ENCODE measurements at places on chromosomes 2 and 18. TPM values are rescaled to one million over a fixed set of nuclear protein-coding genes. Genes with fewer than 3 reads are reported as not detected.

- peaks cover 4% of the 10 kb centered on the region for H3K36me3 ChIP-seq
- H3K4me1 ChIP-seq: peaks cover 19% of the 10 kb centered on the region
- H3K27ac ChIP-seq: no peak overlapping the region
- peak overlapping the region; percentile 82 for H3K4me3 ChIP-seq
These were observed 778 bp upstream of the INPP1 start for GRCh38 chr2:190342611-190343010.

DNA sequence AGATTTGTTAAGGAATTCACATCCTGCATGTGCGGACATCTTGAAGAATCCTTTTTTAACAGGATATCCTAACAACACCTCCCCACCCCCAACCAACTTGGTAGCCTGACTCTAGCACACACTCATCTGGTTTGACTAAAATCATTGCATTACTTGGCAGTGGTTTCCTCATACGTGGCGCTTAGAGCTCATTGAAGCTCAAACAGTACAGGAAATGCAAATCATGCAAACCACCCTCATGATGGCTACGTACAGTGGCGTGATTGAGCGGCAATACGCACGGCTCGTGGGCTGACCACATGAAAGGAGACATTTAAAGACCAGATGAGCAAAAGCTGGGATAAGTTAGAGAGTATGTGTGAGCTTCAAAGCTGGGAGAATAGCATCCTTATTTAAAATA is 336.2 kb downstream of the ZEB2 start:
- peak overlapping the region; percentile 94 for H3K27ac ChIP-seq
- H3K27me3 ChIP-seq: no peaks in the 10 kb centered on the region
- peaks cover 49% of the 10 kb centered on the region for H3K4me1 ChIP-seq
- H3K4me3 ChIP-seq: peak overlapping the region; percentile 71

GRCh38 chr18:5817816-5818215 is 77.5 kb downstream of the TMEM200C start:
- H3K4me3 ChIP-seq: no peak overlapping the region
- H3K27ac ChIP-seq: no peak overlapping the region
- H3K4me1 ChIP-seq: no peaks in the 10 kb centered on the region

DNA sequence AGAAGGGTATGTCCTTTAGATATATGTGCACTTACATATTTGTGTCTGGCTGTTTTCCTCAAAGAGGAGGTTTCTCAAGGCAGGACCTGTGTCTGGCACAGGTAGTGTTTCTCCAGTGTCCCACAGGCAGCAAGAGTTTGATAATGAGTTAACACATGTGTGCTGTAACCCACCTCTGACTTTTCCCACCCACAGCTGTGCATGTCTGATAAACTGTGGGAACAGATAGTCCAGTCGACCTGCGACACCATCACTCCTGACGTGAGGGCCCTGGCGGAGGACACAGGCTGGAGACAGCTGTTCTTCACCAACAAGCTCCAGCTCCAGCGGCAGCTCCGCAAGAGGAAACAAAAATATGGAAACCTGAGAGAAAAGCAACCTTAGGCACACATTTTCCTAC is 58.2 kb downstream of the SLC16A14 start:
- no peak overlapping the region for H3K27ac ChIP-seq
- no peaks in the 10 kb centered on the region for H3K36me3 ChIP-seq
- H3K27me3 ChIP-seq: no peaks in the 10 kb centered on the region
- H3K4me3 ChIP-seq: no peak overlapping the region

DNA sequence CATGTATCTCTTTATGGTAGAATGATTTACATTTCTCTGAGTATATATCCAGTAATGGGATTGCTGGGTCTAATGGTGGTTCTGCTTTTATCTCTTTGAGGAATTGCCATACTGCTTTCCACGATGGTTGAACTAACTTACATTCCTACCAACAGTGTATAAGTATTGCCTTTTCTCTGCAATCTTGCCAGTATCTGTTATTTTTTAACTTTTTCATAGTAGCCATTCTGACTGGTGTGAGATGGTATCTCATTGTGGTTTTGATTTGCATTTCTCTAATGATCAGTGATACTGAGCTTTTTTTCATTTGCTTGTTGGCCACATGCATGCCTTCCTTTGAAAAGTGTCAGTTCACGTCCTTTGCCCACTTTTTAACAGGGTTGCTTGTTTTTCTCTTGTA is 55.1 kb downstream of the CYTIP start:
- H3K4me3 ChIP-seq: no peak overlapping the region
- H3K27me3 ChIP-seq: no peaks in the 10 kb centered on the region
- H3K27ac ChIP-seq: peak overlapping the region; percentile 67
- H3K4me1 ChIP-seq: peaks cover 26% of the 10 kb centered on the region
- peaks cover 25% of the 10 kb centered on the region for H3K36me3 ChIP-seq

- DNase-seq: no peak
- no peaks in the 10 kb centered on the region for H3K36me3 ChIP-seq
These were observed 188.7 kb upstream of the SIX3 start for GRCh38 chr2:44752761-44753160.

GRCh38 chr2:47568164-47568850 is 165.4 kb downstream of the MSH2 start:
- peaks cover 12% of the 10 kb centered on the region for H3K4me1 ChIP-seq
- no peaks in the 10 kb centered on the region for H3K36me3 ChIP-seq

GRCh38 chr2:23311186-23311585 is 73.8 kb upstream of the KLHL29 start:
- no peak overlapping the region for H3K27ac ChIP-seq
- H3K4me1 ChIP-seq: no peaks in the 10 kb centered on the region

The LRPPRC gene
- 121 TPM for total RNA-seq

The CERKL gene
- total RNA-seq: 0.07 TPM

The FIGN gene
- total RNA-seq: not detected

All from activated T-cell treated with anti-CD3 and anti-CD28 coated beads, Interleukin-2, amount 50 U/mL, for 72 hours (primary cell).